ENCODE measurements at places on chromosomes 16 and 17. TPM values are rescaled to one million over a fixed set of nuclear protein-coding genes. Genes with fewer than 3 reads are reported as not detected.

Gene PSMD7
- 80.2 TPM for total RNA-seq

Gene ABCA9
- total RNA-seq = 76.4 TPM

Gene RNF43
- total RNA-seq = not detected

Gene KCNH4
- not detected for total RNA-seq

Gene MMP2
- total RNA-seq = 576 TPM

All from aortic smooth muscle cell (primary cell).